ENCODE measurements at places on chromosomes 5 and 9.

GRCh38 chr5:160449458-160449857, 27.8 kb downstream of the PTTG1 start:
- DNase-seq, result no peak

DNA sequence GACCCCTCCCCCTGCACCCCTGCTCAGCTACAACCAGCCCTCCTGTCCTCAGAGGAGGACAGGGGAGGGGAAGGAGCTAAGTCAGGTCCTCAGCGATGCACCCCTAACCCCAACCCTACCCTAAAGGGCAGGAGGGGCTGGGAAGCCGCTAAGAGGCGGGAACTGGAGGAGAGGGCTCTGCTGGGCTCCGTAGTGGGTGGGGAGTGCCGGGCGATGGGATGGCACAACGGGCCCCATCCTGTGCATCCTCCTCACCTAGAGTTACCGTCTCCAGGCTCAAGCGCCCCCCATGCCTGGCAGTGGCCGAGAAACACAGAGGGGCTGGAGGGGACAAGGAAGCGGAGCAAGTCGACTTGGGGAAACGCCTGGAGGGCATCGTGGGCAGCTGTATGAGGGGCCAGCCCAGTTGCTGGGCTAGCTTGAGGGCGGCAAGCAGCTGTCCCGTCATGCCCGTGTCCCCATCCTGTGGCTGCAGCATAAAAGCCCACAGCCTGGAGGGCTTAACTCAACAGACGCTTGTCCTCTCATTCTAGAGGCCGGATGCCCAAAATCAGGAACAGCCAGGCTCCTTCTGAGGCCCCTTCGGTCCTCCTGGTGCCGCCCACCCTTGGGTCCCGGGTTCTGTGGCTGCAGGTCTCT, 23.0 kb upstream of the UBAC1 start:
- DNase-seq, result no peak

- peak; percentile 16 for DNase-seq
Observed at GRCh38 chr9:9921805-9922204, 691.0 kb downstream of the PTPRD start.

GRCh38 chr9:137881591-137882505, 4.3 kb downstream of the CACNA1B start:
- no peak for DNase-seq

DNA sequence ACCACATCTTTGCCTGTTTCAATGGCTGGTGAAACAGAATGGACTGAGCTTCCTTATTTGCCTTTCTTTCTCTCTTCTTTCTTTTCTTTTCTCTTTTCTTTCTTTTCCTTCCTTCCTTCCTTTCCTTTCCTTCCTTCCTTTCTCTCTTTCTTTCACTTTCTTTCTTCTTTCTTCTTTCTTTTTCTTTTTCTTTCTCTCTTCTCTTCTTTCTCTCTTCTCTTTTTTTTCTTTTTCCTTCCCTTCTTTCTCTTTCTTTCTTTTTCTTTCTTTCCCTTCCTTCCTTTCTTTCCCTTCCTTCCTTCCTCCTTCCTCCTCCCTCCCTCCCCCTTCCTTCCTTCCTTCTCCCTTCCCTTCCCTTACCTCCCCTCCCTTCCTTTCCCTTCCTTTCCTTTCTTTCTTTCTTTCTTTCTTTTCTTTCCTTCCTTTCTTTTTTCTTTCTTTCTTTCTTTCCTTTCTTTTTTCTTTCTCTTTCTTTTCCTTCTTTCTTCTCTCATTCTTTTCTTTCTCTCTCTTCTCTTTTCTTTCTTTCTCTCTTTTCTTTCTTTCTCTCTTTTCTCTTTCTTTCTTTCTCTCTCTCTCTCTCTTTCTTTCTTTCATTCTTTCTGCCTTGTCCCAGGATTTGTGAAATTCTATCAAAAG, 50.1 kb upstream of the MCTP1 start:
- no peak for DNase-seq

DNA sequence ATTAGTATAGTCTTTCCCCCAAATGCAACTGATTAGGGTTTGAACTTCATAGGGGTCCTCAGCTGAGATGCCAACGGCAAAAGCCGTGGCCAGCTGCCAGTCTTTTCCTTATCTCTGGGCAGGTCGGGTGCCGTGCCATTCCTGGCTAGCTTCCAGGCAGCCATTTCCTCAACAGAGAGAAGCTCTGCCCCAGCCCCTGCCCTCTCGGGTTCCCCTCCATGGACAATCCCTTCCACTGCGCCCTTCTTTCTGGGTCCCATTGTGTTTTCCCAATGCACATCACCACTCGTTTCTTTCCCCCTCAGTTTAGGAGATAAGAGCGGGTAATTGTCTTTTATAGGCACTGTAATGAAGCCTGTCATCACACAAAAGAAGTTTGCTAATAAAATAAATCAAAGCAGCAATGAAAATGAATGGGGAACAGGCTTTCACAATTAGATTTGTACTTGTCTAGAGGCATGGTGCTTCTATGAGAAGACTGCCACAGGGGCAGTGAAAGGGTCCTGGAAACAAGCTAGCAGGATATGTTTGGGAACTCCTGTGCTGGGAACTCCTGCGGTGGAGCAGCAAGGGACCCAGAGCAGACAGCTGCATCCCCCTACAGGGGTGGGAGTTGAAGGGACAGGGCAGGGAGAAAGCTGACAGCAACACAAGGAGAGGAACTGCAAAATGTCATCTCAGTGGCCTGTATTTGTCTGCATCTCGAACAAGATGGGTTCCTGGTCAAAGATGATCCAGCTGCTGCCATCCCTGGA, 48.0 kb upstream of the SAP30L start:
- no peak for DNase-seq

DNA sequence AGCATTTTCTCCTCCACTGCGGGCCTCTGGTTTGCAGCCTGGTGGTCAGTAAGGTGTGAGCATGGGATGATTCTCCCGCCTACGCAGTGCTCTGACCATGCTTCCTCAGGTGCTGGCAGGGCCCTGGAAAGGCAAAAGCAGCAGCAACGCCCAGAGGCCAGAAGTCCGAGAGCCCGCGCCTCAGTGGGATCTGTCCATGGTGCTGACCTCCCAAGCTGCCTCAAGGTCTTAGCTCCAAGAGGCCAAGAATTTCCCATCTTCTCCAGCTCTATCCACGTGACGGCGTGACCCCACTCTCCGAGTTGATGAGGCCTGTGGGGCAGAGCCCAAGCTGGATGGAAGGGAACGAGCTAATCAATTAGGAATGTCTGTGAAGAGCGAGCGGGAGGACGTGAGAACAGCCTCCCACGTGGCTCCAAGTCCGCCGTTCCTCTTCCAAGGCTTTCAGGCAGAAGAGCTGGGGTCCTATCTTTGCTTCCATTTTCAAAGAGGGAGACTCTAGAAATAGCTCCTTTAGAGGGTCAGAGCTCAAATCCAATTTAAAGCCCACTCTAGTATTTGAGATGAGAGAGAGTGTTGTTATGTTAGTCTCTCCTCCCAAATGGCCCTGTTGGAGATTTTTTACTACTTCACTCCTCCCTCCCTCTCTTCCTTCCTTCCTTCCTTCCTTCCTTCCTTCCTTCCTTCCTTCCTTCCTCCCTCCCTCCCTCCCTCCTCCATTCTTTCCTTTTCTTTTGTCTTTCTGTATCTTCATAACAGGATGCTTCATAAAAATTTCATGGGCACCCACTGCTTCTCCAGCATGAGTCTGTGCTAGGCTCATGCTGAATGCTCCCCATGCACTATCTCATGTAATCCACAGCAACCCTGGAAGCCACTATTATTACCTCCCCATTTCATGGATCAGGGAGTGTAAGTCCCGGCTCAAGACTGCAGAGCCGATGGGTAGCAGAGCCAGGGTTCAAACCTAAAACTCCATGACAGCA, 69.3 kb downstream of the OLFM1 start:
- peak; percentile 28 for DNase-seq

- DNase-seq, result peak; percentile 71
Observed at GRCh38 chr5:167406513-167406912, 884.9 kb upstream of the WWC1 start.

DNA sequence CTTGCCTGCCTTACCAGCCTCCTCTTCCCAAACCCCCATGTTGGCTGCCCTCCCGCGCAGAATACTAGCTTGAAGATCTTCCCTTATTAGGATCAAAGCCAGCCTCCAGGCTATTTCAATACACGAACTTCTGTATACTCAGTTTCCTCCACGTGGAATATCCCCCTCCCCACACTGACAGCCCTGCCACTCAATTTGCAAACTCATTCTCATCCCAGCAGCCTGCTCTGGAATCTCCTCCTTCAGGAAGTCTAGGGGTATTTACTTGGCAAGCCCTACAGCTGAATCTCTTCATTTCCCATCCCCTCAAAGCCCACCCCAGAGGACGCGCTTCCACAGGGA, 157.0 kb upstream of the SMIM23 start:
- no peak for DNase-seq

DNA sequence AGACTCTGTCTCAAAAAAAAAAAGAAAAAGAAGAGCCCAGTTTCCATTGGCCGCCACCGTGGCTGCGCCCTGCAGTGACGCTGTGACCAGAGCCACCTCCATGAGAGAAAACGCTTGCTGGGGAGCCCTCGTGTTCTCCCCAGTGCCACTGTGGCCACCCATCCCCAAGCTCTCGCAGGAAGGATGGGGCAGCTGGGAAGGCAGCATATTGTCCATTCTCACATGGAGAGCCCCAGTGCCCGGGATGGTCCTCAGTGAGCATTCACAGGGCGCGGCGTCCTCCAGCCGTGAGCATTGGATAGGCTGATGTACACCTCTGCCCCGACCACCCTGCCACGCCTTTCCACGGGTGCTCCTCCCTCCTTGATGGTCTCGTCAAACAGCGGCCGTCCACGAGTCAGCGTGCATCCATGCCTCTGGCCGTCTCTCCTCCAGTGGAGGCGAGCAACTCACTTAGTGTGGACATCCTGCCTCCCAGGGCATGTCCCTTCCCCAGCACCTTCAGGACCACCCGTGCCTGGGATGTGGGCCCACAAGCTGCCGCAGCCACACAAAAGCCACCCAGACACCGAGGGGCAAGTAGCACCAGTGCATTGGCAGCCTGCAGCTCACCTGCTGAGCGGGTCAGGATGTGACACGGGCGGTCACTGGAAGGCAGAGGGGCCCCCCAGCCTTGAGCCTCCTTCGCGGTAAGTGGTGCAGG, 23.4 kb upstream of the SLC6A19 start:
- DNase-seq, result no peak

- no peak for DNase-seq
Observed at GRCh38 chr5:78512435-78512834, 136.1 kb downstream of the LHFPL2 start.

- DNase-seq, result peak; percentile 57
Observed at GRCh38 chr5:108345541-108346171, 36.2 kb downstream of the FBXL17 start.

DNA sequence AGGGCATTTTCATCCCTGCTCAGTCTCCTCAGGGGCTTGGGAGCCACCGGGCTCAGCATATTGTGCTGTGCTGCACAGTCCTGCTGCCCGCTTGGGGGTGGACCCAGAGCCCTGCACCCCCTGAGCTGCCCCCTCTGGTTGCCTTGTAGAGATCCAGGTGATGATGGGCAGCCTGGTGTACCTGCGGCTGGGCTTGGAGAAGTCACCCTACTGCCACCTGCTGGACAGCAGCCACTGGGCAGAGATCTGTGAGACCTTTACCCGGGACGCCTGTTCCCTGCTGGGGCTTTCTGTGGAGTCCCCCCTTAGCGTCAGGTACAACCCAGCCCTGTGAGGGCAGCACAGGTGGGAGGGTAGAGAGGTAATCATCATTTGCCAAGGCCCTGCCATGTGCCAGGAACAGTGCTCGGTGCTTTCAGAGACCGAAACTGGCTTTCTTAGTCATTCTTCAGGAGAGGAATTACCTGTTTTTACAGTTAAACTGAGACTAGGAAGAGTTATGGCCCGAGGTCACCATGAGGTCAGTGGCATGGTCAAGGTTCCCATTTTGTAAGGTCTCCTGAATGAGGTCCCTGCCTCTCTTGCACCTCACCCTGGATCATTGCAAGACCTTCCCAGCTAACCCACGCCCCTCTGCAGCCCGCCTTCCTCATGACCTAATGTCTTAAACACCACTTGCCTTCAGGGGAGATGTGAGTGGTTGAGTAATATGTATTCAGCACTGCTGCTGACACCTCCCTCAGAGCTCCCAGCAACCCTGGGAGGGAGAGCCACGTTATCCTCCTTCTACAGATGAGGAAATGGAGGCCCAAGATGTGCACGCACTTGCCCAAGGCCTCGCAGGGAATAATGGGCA, 7.5 kb downstream of the NHP2 start:
- DNase-seq, result peak; percentile 29

GRCh38 chr5:134458234-134459009, 46.7 kb upstream of the CDKN2AIPNL start:
- peak; percentile 67 for DNase-seq

DNA sequence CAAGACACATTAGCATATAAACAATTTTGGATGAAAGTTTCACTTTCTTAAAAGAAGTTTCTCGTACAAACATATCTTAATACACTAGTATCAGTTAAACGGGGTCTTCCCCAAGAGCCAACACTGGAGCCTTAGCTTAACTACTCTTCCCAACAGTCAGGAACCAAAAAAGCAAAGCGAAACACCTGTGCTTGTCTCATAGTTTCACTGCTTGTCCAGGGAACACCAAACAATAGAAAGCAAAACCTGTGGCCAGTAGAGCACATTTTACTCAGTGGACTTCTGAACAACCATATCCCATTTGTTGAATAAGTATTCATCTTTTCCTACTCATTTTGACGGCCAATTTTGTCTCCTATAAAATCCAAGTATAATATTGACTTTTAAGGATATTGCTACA, 391.4 kb downstream of the ELAVL2 start:
- DNase-seq, result no peak
